Adipocyte (in vitro differentiated cells): ENCODE measurements at places on chromosomes 2 and 18.
A peak's percentile ranks its signal among the peaks of the same experiment; 100 is the strongest.

DNA sequence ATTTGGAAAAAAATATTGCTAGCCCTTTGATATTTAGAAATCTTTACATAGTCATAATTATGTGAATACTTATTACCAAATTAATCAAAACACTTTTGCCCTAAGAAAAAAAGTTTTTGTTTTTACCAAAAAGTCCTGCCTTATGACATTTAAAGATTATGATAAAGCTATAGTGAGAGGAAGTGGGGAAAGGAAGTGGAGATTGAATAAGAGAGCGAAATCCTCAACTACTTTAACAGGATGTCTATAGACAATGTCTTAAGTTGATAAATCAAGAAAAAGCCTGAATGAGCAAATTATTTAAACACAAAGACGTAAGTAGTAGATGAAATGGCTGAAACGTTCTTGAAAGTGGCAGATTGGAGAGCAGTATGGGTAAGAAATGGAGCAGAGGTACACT is 20.9 kb upstream of the VPS54 start:
- no peak for DNase-seq

DNA sequence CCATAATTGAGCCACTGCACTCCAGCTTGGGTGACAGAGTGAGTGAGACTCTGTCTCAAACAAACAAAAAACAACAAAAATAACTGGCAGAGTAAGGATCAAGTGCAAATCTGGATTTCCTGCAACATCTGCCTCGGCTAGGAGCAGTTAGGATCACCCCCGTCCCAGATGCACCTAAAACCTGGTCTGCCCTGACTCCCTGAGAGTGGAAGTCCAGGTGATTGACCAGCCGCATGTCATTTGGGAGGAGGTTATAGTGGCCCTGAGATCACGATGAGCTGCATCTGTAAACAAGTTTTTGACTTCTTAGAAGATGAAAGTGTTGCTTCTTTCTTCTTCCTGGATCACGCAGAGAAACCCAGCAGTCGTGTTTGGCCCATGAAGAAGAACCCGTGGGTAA is 5.0 kb upstream of the ESPNL start:
- no peak for DNase-seq

- no peak for DNase-seq
Measured at GRCh38 chr2:226098861-226099745, 699.6 kb downstream of the NYAP2 start.

- no peak for DNase-seq
Measured at GRCh38 chr18:57050310-57050949, 96.5 kb upstream of the BOD1L2 start.

GRCh38 chr2:157336137-157337010 is 10.8 kb upstream of the ERMN start:
- peak; percentile 58 for DNase-seq

- peak; percentile 97 for DNase-seq
Measured at GRCh38 chr18:37299471-37300304, 265.9 kb downstream of the CELF4 start.
